ENCODE measurements at places on chromosomes 4 and X. TPM values are rescaled to one million over a fixed set of nuclear protein-coding genes. Genes with fewer than 3 reads are reported as not detected.

The RNF175 gene
- polyA plus RNA-seq: 0.44 TPM

The CCDC149 gene
- 9.9 TPM for polyA plus RNA-seq

The RAB39B gene
- 0.08 TPM for polyA plus RNA-seq

The SLAIN2 gene
- polyA plus RNA-seq: 107 TPM

The SAGE1 gene
- not detected for polyA plus RNA-seq

The SULT1B1 gene
- polyA plus RNA-seq: 0.15 TPM

The UGT2B11 gene
- polyA plus RNA-seq: not detected

The MAGEE2 gene
- polyA plus RNA-seq: 0.06 TPM

The ANOS1 gene
- polyA plus RNA-seq: 0.76 TPM

The NWD2 gene
- 0.08 TPM for polyA plus RNA-seq

GRCh38 chr4:19531906-19532848, 719.5 kb upstream of the SLIT2 start:
- DNase-seq: no peak

GRCh38 chr4:14902342-14902741, 99.9 kb upstream of the CPEB2 start:
- no peak for DNase-seq

DNA sequence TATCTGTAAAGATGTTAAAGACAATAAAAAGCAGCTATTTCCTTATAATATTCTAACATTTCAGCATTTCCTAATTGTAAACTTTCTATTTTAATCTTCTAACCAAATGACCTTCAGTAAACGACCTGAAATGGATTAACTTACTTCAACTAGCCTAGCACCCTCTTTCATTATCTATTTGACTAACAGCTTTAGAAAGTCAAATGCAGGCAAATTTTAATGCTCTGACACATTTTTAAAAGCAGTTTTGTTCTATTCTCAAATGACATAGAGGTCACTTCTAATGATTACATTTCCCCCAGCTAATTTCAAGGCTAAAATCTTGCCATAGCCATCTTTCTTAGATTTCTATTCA, 41.9 kb downstream of the SLC7A11 start:
- DNase-seq: no peak

DNA sequence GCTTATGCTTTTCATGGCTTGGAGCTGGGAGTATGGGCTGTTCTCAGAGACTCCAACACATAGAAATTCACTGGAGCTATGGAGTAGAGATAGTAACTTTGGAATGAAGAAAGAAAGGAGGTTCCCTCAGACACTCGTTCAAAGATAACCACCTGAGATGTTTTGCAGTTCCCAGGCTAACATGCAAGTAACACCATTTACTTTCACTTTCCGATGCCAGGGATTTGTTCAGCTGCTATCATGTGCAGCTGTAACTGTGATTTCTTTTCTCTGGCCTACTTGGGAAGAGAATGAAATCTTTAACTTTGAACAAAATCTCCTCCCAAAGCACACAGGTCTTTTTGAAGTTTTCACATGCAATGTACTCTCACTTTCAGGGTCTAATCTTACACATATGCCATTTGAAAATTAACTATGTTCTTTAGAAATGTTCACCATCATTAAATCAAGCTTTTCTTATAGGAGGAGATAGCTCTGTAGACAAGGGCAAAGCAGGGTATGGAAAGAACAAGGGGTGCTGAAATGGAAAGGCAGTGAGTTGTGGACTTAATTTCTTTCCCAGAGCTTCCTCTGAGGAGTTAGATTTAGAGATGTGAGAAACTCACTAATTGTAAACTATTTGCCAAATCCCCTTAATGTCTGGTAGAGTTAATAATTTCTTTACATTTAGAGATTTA, 514.3 kb downstream of the PDHA2 start:
- no peak for DNase-seq

- DNase-seq: no peak
These were observed 24.1 kb downstream of the GPM6A start for GRCh38 chr4:175787948-175788347.

DNA sequence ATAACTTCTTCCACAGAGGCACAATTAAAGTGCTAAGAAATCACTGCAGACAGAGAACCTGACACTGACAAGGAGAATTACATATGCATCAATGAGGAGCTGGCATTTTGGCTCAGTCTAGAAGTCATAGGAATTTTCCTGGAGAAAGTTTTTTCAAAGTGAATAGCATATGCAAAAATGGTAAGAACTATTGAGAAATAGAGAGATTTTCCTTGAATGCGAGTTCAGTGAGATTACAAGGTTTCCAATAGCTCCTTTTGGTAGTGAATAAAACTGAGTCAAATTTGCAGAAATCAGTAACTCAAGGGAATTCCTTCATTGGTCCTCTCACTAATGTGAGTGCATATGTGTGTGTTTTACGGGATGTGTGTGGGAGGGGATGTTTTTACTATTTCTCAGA, 557.5 kb downstream of the PPARGC1A start:
- DNase-seq: no peak

GRCh38 chr4:146981651-146982050, 36.0 kb upstream of the TTC29 start:
- DNase-seq: no peak

- no peak for DNase-seq
These were observed 70.2 kb downstream of the GC start for GRCh38 chr4:71713611-71714203.

- DNase-seq: no peak
These were observed 738.7 kb upstream of the NDST4 start for GRCh38 chr4:115851918-115852766.

DNA sequence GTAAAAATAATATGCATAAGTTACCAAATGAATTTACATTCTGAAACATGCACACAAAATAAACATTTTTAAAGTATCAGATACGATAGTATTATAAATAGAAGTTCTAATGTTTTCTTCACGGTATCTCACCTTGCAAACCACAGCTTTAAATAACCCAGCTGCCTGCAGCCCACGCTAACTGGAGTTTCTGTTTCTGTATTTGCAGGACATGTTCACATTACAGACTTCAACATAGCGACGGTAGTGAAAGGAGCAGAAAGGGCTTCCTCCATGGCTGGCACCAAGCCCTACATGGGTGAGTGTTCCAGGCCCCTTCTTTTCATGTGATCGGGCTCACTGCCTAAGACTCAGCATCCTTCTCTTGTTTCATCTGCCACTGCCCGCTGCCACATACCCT, 291.7 kb downstream of the EVC2 start:
- DNase-seq: no peak

- DNase-seq: no peak
These were observed 591 bp downstream of the ELK1 start for GRCh38 chrX:47649781-47650163.

DNA sequence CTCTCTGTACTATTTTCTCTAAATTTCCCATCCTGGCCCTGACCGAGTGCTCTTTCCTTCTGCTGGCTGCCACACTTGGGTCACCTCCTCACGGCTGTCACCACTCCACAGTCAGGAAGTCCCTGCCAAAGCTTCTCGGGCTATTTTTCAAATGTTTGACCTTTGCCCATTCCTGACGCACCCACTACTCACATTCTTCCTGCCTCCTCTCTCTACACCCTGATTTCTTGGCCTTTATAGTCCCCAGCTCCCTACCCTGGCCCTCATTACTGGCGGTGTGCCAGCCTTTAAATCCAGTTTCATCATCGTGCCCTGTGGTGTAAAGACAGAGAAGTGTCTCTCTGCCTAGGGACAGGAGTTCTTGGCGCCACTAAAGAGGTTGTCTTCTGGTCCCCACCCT, 46.4 kb upstream of the GATB start:
- DNase-seq: peak; percentile 74

DNA sequence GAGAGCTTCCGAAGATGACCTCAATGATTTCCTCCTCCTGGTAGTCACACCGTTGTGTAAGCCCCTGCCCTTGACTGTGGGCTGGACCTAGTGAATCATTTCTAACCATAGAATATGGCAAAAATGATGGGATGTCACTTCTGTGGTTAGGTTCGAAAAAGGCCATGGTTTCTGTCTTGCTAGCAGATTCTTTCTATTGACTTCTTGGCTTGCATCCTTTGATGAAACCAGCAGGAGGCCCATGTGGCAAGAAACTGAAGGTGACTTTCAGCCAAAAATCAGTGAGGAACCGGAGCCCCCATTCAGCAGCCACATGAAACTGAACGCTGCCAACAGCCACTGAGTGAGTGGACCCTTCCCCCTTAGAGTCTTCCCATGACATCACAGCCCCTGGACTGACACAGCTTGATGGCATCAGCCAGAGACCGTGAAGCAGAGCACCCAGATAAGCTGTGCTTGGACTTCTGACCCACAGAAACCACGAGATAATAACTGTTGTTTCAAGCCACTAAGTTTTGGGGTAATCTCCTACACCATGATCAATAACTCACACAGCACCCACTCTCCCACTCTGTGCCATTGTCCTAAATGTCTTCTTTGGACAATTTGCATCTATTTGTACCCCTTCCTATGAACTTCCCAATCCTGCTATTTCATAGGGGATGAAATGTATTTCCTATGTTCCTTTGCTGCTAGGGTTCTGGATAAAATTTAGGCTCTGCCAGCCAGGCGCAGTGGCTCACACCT, 148.0 kb upstream of the STX18 start:
- DNase-seq: no peak

DNA sequence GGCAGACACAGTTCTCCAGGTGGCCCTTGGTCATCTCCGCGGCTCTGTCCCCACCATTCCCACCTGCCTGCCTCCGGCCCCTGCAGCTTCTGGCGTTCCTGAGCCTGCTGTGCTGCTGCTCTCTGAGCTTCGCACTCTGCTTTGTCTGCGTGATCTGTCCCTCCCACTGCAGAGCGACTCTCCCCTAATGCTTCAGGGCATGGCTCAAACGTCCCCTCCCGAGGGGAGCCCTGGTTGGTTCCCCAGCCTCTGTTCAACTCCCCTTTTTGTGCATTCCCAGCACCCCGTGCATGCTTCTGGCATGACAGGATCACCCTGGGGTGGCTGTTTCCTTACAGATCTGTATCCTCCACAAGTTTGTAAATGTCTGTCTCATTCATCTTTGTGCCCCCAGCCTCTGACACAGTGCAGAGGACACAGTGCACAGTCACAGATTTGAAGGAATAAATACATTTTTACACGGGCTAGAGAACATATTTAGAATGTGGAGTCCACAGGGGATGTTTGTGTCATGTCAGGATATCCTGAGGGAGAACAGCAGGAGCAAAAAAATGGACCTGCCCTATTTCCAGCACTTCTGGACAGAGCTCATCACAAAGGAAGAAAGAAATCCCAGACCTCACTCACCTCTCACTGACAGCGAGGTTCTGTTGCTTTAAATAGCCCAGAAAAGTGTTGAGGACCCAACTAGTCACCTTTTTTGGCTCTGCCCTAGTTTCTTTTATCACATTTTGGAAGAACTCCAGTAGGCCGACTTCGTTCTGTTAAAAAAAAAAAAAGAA, 72.6 kb downstream of the GATB start:
- no peak for DNase-seq

DNA sequence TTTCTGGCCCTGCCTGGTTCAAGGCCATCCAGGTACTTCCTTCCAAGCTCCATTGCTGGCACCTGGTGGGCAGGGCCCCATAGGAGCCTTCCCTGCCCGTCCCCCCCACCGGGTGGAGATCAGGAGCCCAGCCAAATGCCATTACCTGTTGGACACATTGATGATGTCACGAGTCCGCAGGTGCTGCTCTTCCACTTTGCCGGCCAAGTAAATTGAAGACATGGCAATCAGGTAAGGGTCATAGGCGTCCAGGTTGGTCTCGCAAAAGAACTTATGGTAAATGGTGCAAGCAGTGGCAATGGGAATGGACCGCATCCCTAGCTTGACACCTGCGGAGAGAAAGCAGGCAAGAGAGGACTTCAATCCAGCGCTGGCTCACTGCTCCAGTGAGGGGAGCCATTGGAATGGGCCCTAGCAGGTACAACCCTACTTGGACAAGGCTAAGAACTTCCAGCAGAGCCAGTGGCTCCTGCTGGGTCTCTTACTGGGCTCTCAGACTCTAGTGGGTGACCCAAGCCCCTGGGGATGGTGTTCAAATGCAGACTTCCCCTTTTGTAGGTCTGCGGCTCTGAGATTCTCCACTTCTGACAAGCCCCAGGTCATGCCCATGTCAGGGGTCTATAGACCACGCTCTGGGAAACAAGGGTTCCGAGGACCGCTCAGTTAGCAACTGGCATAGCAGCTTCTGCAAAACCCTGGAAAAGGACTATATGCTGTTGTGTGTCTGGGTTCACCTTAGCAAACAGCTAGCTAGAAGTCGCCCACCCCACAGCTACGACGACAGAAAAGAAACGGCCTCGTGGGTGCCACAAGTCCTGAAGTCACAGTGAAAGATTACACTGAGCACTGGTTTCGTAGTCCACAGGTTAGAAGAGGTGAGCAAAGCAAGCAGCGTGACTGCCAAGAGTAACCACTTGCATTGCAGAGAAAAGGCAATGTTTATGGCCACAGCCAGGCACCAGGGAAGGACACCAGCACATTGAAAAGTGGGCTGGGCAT, 2.8 kb downstream of the CCNQ start:
- no peak for DNase-seq

- no peak for DNase-seq
These were observed 395.0 kb downstream of the PCDH10 start for GRCh38 chr4:133544097-133544496.

DNA sequence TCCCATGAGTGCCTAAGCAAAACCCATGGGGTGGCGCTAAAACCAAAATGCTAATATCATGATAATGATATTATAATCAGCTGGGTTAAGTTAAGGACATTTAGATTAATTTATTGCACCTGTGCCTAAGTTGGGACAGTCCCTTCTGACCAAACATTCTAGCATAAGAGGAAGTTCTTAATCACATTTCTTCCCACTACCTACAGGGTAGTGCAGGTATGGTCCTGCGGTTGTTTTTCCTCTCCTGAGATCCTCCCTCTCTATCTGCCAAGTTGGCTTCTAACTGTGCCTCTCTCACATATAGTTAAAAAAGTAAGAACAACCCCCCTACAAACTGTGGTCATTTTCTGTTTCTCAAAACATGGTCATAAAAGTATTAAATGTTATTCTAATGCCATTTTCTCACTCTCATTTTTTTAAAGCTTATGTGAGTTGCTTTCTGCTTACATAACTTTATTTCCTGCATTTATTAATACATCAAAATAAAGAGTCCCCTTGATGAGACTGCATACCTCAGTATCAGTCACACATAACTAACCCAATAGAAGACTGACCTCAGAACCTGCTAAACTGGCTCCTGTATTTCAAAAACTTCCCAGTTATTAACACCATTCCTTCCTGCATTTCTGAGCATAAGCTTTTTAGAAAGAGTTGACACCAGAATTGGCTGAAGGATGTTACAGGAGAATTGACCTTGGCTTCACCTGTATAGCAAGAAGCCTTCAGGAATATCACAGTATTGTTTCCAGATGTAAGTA, 1332.5 kb downstream of the FSTL5 start:
- DNase-seq: no peak

GRCh38 chrX:138986866-138987265, 275.3 kb upstream of the FGF13 start:
- DNase-seq: no peak

GRCh38 chr4:171024720-171025303, 788.4 kb upstream of the GALNTL6 start:
- no peak for DNase-seq

DNA sequence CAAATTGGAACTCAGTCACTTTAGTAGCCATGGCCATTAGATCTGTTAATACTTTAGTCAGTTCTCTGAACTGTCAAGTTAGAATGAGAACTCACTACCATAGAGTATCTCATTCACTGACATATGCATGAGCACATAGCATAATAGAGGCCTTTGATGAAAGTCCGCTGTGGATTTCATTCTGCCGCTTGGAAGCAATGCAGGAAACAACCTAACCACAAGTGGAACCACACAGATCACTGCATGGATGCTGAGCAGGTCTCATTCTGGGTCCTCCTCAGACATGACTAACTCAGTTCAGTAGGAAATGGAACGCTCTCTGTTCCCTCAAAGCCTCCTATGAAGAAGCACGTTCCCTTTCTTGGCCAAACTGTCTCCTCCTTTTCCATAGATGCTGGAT, 1624.8 kb upstream of the TENM3 start:
- DNase-seq: no peak
